ENCODE measurements at places on chromosomes 5 and 9.

- no peak for DNase-seq
Observed at GRCh38 chr9:130824643-130825350, 10.3 kb upstream of the ABL1 start.

DNA sequence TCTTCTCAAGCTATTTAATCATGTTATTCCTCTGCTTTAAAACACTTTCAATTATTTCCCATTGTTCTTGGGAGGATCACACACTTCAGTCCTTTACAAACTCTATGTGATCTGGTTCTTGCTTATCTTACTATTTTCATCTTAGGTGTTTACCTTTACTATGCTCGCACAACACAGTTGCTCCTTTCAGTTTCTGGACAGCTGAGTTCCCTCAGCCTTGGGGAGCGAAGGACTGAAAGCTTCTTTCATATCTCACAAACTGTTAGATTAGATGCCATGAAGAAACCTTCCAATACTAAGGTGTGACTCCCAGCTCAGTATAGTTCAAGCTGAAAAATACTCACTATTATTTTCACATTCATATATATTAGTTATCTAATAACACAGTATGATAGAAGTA, 117.9 kb downstream of the CDC42SE2 start:
- DNase-seq, result no peak

DNA sequence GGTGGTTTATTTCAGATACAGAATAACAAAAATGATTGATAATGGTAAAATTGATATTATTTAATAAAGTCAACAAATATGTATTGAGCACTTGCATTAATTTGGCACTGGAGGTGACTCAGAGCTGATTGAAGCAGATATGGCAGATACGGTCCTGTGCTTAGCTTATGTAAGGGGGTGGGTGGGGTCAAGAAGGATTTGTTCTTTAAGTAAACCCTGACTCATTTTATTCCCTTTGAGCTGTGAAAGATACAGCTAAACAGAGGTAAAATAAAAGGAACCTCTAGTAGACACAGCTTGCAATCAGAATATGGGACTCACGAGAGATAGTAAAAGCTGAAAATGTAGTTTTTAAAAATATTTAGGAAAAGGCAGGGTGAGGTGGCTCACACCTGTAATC, 201.3 kb upstream of the CLINT1 start:
- DNase-seq, result no peak

DNA sequence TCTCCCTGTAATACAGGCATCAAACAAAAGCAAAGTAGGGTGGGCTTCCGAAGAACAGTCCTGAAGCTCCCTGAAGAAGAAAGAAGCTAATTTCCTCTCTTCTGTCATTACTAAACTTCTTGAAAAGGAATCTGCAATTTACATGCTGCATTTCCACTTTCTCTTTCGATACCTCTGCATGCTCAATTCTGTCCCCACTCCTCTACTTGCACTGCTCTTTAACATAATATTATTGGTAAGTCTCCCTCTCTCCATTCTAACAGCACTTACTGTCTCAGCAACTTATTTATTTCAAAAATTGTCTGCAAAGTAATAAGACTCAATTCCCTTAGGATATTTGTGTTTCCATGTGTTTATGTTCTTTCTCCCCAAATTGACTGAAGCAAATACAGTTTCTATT, 3.9 kb upstream of the PLPP1 start:
- DNase-seq, result no peak

- DNase-seq, result no peak
Observed at GRCh38 chr9:136341769-136342168, 14.4 kb downstream of the GPSM1 start.

DNA sequence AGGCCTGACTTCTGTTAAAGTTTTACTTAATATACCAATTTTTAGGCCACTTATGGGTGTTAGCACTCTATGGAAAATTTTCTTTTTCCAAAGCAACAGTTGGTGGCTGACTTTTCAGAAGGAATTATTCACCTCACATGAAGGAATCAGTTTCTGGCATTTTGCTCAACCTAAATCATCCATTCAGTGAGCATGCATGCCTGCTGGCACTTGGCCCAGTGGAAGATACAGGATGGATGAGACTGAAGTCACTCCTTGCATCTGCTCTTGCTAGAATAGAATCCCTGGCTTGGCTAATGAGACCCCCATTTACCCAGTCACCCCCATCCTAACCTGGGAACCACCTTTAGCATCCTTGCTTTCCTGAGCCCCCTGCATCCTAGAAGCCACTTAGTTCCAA, 131.7 kb downstream of the WDR41 start:
- no peak for DNase-seq

DNA sequence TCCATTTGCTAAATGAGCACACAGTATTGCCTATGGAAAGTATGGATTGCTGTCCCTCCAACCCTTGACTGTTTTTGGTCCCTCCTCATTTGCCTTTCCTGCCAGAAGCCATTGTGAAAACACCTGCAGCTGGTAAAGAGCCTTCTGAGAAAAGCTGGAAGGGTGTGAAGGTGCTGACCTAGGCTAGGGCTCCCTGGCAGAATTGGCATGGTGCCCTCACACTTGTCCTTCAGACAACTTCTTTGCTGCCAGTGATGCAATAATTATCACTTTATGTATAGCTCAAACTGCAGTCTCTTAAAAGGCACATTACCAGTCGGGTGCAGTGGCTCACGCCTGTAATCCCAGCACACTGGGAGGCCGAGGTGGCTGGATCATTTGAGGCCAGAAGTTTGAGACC, 4.2 kb downstream of the TXNDC15 start:
- DNase-seq, result no peak

- peak; percentile 14 for DNase-seq
Observed at GRCh38 chr5:142432369-142432863, 107.6 kb upstream of the SPRY4 start.

DNA sequence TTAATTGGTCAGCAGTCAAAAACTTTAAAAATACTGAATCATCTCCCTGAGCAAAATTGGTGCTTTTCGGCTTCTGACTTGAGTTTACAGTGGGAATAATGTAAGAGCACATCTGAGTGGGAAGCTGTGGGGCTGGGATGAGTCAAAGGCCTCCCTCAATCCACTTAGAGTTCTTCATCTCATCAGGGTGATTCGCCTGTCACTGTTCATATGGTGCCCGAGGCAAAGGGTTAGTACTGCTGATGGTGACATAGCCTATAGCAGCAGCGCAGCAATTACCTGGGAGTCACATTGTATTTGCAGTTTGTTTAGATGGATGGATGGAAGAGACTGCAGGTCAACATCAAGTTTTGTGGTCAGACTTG, 113.8 kb upstream of the ZNF608 start:
- no peak for DNase-seq

GRCh38 chr9:71793386-71794105, 25.2 kb upstream of the CEMIP2 start:
- no peak for DNase-seq

- no peak for DNase-seq
Observed at GRCh38 chr9:13181652-13182051, 97.8 kb downstream of the MPDZ start.

GRCh38 chr9:104386425-104387069, 117.5 kb upstream of the OR13F1 start:
- DNase-seq, result no peak

DNA sequence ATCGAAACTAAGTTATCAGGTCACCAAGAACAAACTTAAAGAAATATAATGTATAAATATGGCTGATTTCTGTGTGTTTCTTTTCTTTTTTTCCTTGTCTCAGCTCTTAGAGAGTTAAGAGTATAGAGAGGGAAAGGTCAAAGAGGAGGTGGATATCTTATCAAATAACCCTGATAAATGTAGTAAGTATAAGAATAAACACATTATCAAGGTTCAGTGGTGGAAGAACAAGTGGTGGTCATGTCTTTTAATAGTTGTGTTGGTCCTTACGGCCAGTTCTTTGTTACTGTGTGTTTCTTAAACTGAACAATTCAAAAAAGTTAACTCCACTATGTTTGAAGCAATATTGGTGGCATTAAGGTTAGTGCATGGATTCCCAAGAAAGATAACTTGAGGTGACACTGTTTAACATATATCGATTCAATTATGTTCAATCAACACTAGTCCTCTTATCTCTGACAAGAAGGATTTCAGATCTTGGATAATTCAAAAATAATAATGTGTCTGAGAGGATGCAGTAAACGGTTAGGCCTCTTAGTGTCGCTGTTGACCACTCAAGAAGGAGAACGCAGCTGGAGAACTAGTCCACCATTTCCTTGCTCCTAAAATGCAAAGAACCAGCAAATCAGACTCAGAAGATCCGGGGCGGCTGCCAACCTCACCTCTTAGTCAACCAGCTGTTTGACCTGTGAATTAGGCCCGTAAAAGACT, at the start of gene PCDHGA3:
PCDHGA3 (plus strand) TSS at position 588 of the 711 bp plus-strand sequence. CDS start 205 bp downstream, outside the sequence.
- DNase-seq, result no peak

DNA sequence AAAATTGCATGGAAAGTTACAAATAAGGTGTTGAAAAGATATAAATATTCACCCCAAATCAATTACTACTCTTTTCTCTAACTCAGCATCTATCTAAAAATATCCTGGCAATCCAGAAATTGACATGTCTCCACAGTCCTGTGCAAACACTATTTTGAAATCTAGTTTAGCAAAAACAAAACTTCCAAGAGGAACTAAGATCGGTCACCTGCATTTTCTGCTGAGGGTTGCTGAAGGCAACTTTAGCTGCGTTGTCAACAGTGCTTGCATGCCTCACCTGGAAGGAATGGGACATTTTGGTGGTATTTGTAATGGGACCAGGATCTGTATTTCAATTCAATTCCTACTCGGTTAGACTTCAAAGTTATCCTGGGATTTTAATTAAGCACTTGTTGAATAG, 398.3 kb downstream of the NTRK2 start:
- DNase-seq, result no peak

DNA sequence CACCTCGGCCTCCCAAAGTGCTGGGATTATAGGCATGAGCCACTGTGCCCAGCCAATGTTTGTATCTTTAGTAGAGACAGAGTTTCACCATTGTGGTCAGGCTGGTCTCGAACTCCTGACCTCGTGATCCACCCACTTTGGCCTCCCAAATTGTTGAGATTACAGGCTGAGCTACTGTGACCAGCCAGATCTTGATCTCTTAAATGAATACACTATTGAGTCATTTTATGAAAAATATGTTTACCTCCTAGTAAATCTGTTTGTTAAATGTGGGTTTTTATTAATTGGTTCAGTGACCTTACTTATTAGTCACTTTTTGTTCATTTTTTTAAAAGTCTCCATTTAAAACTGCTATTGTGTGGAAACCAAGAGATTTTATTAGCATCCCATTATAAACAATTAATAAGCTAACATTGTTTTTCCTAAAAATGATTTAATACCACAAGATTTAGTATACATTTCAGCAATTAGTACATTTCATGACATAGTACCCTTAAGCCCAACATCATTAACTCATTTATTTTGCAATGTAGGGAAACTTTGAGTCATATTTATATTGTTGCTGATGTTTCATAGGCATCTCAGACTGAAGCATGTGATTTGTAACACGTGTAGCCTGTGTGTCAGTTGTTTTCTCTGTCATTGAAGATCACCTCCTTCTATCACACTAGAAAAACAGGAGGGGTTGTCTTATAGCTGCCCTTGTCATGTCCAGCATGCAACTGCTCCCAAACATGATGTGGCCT, 261.2 kb downstream of the TAF11L14 start:
- DNase-seq, result no peak

GRCh38 chr9:112750764-112751055, 150 bp downstream of the SNX30 start:
- DNase-seq, result no peak

DNA sequence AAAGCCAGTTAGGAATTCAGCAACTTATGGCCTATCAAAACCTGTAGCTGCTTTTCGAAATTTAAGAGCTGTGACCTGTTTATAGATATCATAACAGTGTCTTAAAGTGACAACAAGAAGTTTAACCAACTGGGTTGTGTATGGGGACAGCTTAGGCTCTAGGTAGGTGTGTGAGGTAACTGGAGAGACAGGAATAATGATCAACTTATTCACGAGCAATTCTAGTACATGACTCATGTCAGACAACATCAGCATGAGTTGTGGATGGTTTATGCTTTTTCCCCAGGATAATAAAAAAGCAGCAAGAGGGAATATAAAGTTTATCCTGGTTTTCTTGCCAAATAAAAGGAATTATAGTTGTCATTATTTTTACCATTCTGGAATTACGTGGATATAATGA, 88.6 kb downstream of the GDNF start:
- DNase-seq, result no peak

DNA sequence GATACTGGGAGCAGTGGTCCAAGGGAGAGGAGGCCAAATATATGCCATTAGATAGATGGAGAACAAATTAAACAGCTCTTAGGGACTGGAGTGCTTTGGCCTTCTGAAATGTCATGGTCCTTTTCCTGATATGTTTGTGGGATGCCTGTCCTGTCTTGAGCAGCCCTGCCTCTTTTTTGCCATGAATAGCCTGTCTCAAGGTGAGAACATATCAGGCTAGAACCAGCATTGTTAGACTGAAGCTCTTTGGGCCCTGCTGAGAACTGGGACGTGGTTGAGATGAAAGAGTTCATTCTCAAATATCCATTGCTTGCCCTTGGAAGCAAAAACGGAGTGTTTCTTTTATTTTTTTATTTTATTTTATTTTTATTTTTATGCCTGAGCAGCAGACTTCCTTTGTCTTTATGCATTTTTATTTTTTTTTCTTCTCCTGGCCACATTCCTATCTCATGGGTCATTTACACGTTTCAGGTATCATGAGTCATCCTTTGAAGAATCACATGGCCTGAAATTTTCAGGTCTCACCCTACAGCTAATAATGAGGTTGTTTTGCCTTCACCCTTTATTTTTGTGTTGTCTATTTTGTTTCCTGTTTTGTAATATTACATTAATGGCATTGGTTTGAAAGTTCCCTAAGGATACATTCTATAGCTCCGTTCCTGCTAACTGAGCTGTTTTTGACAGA, 371.4 kb downstream of the PSAT1 start:
- DNase-seq, result no peak

DNA sequence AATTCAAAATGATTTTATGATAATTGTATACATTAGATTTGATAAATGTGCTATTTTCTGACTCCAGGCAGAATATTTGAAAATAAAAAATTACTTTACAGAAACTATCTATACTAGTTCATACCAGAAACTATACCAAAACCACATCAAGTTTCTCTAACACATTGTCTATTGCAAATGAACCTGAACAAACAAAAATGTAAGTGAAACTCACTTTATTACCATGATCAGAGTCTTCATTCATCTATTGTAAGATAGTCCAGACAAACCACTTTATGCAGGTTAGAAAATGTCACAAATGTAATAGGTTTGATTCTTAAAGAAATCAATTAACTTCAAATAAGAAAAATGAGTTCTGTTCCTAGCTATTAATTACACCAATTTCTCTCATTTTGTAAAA, 99.4 kb downstream of the OXCT1 start:
- DNase-seq, result no peak

GRCh38 chr5:131848662-131849061, 51.8 kb upstream of the FNIP1 start:
- no peak for DNase-seq

DNA sequence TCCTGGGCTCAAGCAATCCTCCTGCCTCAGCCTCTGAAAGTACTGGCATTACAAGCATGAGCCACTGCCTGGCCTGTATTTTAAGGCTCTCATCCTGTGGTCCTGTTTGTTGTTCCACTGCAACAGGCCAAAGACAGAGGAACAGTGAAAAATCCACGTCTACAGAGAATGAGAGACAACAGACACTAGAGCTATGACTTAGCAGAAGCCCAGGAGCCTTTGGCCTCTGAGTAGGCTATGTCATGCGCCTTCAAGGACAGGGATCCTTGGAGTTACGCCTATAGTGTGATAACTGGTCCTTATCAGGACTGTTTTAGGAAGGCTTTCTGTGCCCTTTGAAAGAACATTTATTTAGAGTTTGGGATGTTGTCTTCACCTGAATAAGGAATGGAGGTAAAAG, 10.5 kb downstream of the POC5 start:
- no peak for DNase-seq

Measured in CD4-positive, alpha-beta T cell treated with Interleukin-1 beta for 1 hour (primary cell).